ENCODE measurements at places on chromosomes 6 and 20. TPM values are rescaled to one million over a fixed set of nuclear protein-coding genes. Genes with fewer than 3 reads are reported as not detected.

Gene BPIFB2
- total RNA-seq, result not detected

Gene PTCHD4
- 0.52 TPM for total RNA-seq

Gene NUS1
- total RNA-seq, result 8.9 TPM

Gene PNPLA1
- not detected for total RNA-seq

Gene GABRR1
- total RNA-seq, result 0.52 TPM

Gene PAK5
- total RNA-seq, result under 0.01 TPM

Gene ZGPAT
- 6.8 TPM for total RNA-seq

Gene PTPRK
- total RNA-seq, result 37.1 TPM

Gene DNMT3B
- 2.1 TPM for total RNA-seq

Gene PRICKLE4
- 2.6 TPM for total RNA-seq

Gene UNC5CL
- total RNA-seq, result 2.1 TPM
